ENCODE measurements at places on chromosomes 1 and 21.
A peak's percentile ranks its signal among the peaks of the same experiment; 100 is the strongest.

GRCh38 chr1:206589206-206589605 lies 23.1 kb downstream of the EIF2D start:
- peak; percentile 25 for DNase-seq

DNA sequence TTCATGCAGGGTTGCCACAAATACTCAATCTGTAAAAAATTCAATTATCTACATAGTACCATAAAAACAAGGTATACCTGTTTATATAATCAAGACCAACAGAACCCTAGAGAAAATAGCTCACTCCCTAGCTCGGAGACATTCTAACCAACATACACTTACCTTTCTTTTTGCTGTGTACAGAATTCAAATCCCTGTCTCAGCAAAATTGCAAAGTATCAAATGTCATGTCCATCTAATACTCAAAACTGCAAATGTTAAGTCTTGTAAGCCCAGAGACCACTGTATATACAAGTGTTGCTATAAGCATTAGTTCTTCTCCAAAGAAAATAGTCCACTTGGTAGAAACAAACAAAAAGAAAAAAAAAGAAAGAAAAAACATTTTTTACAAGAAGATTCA lies 16.2 kb upstream of the SELE start:
- DNase-seq = no peak

- DNase-seq = no peak
Observed at GRCh38 chr1:1264868-1265272, 8.8 kb downstream of the UBE2J2 start.

DNA sequence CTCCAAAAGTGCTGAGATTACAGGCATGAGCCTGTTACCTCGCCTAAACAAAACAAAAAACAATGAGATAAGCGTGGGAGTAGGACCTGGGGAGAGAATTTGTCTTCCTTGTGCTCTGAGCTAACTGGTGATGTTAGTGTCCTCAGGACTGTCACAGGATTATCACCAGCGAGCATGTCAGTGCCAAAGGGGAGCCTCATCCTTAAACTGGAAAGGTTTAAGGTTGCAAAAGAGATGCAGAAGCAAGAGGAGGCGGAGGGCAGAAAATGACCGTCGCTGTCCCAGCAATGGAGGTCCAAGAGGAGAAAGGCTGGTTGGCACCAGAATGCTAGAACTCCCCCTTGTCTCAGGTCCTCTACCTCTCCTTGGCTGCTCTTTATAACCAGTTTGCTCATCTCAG lies 3.9 kb downstream of the SYPL2 start:
- DNase-seq = no peak

GRCh38 chr1:58443986-58444868 lies 102.3 kb downstream of the OMA1 start:
- no peak for DNase-seq

DNA sequence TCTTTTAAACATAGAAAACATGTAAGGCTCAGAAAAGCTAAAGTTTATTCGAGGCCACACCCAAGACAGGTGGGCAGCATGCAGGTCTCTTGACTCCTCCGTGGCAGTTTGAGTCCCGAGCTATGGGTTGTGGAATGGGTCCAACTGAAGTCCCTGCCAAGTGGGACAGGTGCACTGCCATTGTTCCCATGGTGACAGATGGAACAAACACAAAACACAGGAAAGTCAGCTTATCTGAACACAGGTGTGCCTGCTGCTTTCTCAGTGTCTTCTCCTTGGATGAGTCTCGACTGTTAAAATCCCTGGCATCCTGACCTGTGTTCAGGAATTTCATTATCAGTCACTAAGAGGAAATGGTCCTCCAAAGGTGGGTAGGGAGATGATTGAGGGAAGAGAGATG lies 99.0 kb upstream of the RAB4A start:
- no peak for DNase-seq

DNA sequence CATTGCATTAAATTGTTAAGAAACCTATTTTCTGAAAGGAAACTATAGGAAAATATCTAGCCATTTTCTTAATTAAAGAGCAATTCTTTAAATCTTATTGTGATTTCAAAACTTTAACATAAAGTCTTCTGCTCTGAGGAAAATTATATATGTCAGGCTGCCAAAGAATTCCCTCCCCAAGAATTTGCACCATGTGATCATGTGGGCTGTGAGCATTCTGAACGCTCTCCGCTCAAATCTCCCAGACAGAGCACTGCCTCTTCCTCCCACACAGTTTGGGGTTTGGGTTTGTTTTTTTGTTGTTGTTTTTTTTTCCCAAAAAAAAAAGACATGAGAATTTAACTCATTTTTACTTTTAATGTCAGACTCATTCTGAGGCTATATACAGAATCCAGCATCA lies 155.9 kb upstream of the PALMD start:
- DNase-seq = no peak

GRCh38 chr1:222019029-222019428 lies 277.1 kb upstream of the DUSP10 start:
- no peak for DNase-seq

GRCh38 chr1:247445526-247446356 lies 12.2 kb downstream of the OR2B11 start:
- no peak for DNase-seq

DNA sequence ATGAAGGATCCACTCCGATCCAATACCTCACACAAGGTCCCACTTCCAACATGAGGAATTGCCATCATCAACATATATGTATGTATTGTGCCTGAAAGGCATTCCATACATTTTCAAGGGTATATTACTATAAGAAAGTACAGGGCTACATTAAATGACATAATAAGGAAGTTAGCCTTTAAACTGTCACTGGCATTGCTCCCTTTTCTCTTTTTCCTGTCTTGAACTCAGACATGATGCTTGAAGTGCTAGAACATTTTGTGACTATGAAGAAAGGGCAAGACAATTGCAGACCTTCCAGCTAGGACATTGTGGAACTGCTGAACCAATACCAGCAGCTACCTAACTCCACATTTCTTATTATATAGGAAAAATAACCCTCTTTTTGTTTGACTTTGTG lies 2.9 kb upstream of the TSPAN2 start:
- DNase-seq = no peak

DNA sequence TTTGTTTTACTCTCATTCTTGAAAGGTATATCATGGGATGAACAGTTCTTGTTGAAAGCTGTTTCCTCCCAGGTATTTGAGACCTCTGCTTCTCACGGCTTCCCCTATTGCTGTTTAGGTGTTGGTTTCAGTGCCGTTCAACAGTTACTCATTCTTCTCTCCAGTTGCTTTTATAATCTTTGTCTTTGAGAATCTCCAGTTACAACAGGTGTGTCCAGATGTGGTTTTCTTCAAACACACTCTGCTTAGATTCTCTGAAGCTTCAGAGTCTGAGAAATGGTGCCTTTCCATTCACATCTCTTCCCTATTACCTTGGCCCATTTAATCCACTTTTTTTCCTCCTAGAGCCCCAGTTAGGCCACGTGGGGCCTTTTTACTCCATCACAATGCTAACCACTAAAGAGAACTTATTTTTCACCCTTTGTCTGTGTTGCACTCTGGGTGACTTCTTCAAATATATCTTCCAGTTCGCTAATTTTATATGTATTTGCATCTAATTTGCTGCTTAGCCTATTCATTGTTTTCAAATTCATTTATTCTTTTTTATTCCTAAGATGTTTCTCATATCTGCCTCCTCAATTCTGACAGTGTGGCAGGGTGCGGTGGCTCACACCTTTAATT lies 46.7 kb upstream of the SLC19A1 start:
- no peak for DNase-seq

DNA sequence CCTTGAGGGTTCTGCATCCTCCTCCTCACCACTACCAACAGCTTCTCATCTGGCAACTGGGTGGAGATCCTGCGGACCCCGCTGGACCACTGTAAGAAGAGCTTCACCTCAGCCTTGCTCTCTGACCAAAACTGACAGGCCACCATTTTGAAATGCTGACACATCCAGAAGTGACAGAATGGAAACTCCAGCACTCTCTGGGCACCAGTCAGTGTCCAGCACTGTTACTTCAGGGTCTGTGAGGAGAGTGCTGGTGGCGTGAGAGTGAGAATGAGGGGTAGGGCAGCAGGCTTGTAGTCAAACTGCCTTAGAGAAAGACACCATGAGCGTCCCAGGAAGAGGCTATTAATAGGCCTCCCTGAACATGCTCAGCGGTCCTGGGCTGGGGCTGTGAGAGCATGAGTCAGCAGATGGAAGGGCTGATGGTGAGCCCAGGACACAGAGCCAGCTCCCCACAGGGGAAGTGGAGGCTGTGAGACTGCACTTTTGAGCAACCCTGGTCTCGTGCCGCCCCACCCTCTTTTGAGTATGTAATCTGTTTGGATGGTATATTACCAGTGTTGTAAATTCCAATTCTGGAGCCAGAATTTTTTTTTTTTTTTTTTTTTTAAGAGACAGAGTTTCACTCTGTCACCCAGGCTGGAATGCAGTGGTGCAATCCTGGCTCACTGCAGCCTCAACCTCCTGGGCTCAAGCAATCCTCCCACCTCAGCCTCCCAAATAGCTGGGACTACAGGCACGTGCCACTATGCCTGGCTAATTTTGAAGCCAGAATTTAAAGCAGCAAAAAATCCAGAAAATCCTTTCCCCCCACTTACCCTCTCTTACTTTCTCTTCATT lies 34.4 kb upstream of the SLC30A1 start:
- peak; percentile 38 for DNase-seq

DNA sequence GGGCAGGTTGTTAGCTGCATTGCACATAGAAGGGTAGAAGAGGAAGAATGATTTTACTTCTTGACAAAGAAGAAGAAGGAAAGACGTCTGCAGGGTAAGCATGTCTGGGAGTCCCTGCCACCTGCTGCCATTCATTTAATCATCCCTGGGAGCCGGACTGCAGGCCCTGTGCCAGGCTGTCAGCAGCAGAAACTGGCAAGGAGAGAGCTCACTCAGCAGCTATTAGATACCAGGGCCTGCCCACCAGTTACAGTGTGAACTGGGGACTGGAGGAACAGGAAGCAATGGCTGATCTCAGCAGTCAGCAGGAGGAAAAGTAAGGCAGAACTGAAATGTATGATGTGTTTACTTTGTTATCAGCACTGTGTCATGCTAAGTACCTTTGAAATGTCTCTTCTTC lies 75.7 kb upstream of the C1orf87 start:
- DNase-seq = no peak

DNA sequence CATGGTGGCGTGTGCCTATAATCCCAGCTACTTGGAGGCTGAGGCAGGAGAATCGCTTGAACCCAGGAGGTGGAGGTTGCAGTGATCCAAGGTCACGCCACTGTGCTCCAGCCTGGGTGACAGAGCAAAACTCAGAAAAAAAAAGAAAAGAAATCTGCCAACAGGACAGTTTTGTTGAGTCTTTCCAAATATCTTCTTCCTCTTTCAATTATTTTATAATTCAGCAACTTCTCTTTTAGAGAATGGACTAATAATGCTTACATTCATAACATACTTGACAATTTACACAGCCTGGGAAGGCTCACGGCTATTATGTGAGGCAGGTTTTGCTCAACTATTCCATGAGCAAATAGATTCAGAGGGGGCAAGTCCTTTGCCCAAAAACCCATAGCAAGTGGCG lies 18.1 kb downstream of the CNR2 start:
- DNase-seq = no peak

GRCh38 chr1:45792744-45793143 lies 10.7 kb upstream of the MAST2 start:
- DNase-seq = no peak

- no peak for DNase-seq
Observed at GRCh38 chr1:202848191-202848542, 37.4 kb downstream of the PCAT6 start.

DNA sequence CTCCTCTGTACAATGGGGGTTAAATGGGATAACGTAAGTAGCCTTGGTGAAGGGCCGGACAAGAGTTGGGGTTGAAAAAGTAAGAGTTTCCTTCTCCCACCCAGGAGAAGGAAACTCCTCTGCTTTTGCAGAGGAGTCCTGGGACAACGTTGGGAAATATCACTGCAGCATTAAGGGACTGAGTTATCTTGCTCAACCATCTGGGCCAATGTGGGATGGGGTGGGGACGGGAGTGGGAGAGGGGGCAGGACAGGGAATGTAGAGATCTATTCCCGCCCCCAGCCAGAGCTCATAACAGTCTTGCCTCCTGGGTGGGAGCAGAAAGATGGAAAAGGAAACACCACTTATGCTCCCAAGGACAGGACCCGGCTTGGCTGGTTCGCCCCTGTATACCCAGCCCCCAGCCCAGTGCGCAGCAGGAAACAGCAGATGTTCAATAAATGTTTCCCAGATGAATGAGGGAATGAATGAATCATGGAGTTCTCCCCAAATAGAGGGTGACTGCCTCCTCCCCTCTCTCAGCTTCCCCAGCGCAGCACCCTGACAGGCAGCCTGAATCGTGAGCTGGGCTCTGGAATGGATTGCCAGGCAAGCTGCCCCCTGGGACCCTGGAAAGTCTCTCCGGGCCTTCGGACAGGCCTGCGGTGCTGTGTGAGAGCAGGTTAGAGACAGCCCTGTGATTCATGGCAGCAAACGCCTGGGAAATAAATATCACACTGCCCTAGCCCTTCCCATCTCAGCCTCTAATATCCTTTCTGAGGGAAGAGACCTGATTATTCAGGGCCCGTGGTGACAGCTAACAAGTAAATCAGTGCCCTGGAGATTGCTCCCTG lies 24.8 kb downstream of the FBXO2 start:
- DNase-seq = no peak

DNA sequence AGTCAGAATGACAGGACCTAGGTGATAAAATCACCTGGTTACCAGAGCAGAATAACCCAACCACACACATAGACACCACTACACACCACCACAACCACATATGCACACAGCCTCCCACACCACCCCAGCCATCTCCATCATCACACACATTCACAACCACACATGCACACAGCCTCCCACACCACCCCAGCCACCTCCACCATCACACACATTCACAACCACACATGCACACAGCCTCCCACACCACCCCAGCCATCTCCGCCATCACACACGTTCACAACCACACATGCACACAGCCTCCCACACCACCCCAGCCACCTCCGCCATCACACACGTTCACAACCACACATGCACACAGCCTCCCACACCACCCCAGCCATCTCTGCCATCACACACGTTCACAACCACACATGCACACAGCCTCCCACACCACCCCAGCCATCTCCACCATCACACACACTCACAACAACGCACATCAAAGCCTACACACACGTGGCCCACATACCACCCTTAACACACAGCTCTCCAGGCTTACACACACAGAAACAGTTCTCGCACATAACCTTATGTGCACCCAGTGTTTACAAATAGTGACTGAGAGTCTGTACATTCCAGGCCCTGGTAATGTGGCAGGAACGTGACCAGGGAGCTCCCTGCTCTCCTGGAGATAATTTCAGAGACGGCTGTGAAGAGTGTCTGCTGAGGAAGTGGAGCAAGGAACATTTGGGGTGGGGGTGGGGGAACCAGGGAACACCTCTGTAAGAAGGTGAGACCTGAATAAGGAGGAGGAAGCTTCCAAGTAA lies 3.3 kb upstream of the GJB3 start:
- no peak for DNase-seq

- DNase-seq = no peak
Observed at GRCh38 chr1:208432346-208432745, 188.2 kb upstream of the PLXNA2 start.
